Urothelium cell line (cell line): ENCODE measurements at places on chromosomes 12 and 14.
A peak's percentile ranks its signal among the peaks of the same experiment; 100 is the strongest.

DNA sequence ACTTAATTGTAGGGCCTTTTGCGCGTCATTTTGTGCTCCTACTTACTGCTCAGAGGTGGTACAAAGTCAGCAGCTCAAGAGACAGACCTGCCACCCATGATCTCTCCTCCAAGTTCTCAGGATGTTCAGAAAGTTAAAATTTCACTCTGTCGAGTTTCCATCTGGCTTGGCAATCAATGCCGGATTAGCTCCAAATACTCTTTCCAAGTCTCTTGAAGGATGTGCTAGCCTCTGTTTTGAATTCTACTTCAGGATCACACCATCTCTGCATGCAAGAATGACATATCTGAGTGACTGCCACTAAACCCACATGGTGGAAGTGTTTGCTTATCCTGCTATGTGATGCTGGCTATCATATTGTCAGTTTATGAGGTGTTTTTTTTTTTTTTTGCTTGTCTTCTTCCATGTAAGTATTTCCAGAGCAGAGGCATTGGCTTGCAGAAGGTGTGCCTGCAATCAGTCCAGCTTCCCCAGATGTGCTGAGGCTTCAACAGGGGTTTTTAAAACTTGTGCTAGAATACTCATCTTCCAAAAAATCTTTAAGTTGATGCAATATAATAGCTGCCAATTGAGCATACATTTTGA is 125.6 kb downstream of the RGS6 start:
- no peak for DNase-seq

DNA sequence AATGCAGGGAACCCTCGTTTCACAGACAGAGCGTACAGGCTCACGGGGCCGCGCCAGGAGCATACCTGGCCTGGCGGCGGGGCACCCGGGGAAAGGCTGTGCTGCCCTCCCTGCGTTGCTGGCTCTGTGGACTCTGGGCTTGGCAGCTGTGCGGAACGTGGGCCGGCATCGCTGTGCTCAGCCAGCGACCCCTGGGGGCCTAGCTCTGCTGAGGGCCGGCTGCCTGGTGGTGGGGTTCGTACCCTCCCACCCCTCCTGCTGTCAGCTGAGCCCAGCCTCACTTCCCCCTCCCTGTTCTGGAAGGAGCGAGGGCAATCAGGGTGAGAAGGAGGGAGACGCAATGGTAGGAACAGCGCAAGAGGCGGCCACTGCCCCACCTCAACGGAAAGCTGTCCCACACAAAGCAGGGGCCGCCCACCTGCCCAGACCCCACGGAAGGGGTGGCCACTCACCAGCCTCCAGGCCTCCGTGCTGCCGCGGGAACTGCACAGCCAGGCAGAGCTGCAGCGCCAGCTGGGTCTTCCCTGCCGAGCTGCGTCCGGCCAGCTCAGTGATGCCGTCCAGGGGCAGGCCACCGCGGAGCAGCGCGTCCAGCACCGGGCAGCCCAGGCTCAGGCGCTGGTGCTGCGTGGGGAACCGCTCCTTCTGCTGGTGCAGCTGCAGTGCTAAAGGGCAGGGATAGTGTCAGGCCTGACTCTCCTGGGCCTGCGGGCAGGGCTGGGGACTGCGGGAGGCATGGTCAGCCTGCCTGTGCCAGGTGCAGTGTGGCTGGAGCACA is 8.5 kb downstream of the XRCC3 start:
- DNase-seq = no peak

DNA sequence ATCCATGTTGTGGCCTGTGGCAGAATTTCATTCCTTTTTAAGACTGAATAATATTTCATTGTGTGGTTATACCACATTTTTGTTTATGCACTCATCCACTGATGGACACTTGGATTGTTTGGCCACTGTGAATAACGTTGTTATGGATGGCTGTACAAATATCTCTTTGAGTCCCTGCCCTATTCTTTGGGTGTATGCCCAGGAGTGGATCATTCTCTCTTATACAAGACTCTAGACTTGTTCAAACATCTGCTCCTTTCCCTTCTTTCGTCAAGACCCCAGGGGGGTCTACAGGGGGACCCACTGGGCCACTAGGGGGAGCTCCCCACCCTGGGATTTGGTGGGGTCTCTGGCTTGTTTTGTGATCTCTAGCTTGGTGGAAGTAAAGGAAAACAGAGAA is 77.4 kb downstream of the FBXL14 start:
- no peak for DNase-seq

- no peak for DNase-seq
Observed at GRCh38 chr14:69619012-69619411, 7.6 kb downstream of the SUSD6 start.

DNA sequence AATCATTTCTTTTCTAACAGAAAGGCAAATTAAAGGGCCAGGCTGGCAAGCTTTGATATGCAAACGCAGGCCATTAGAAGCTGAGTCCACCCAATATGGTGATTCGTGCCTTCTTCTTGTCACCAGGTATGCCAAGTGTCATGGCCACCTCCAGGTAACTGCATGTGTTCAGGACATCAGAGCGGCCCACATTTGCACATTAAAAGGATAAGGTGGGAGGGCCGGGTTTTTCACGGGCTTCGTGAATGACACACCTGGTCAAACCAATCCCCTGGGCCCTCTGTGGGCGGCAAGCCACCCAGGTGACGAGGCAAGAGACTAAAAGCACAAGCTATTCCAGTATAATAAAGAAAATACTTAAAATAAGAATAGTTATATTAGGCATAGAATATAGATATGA is 75.9 kb upstream of the TSPAN11 start:
- DNase-seq = no peak

DNA sequence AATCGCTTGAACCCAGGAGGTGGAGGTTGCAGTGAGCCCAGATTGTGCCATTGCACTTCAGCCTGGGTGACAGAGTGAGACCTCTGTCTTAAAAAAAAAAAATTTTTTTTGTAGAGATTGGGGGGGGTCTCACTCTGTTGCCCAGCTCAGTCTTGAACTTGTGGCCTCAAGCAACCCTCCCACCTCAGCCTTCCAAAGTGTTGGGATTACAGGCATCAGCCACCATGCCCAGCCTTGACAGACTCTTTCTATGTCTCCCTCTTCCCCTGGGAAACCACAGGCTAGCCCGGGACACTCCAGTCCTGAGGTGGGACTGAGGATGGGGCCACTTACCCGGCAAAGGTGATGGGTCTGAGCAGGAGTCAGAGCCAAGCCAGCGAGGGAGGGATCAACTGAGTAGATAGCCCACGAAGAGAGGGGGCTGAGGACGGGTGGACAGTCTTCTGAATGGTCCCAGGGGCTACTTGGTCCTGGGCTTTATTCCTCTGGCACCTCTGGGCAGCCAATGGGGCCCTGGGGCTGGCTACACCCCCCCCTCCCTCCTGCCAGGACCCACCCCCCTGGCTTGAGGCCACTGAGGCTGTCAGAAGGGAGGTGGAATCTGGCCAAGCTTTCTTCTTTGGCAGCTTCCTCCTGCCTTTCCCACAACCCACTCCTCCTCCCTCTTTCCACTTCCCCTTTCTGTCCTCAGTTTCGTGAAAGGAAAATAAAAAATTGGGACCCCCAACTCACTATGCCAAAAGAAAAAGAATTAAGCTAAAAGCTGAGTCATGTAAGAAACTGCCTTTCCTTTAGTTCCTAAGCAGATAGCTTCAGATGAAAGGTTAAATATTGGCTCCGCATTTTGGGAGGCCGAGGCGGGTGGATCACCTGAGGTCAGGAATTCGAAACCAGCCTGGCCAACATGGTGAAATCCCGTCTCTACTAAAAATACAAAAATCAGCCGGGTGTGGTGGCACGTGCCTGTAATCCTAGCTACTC is at the start of gene SDS:
Gene SDS (minus strand): TSS at position 453 of the 981 bp plus-strand sequence. CDS start 4,179 bp downstream, outside the sequence.
- peak; percentile 72 for DNase-seq

- no peak for DNase-seq
Observed at GRCh38 chr12:3196488-3196887, 119.3 kb downstream of the TSPAN9 start.

- DNase-seq = peak; percentile 33
Observed at GRCh38 chr12:57610554-57611107, 604 bp upstream of the ARHGEF25 start.

- DNase-seq = peak; percentile 27
Observed at GRCh38 chr14:98138666-98139065, 1133.3 kb downstream of the BCL11B start.

GRCh38 chr14:21997300-21997699 is 323.7 kb upstream of the OR4E1 start:
- peak; percentile 37 for DNase-seq

DNA sequence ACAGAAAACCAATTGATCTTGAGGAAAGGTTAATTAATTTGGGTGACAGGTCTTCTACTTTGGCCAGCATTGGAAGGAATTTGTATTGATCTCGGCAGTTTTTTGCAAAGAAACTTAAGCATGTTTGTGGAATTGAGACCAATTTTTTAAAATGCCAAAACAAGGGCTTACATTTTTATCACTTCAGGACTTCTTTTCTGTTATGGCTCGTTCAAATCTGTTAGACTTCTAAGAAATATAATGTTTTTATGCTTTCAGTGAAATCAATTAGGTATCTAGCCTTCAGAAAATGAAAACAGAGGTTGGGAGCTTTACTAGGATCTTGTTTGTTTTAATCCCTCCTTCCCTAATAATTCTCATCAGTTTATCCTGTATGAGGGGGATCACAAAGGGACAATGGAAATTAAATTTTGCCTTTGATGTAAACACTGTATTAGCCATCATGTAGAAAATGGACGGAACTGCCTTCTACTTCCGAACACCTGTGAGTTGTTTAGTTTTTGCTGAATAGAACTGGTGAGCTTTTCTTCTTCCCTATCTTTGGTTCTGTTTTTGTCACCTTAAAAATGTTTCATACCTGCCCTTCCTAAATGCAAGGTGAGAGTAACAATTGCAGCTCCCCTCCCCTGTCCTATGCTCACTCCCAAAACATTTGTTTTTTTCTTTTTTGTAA is 7.8 kb downstream of the FOXA1 start:
- no peak for DNase-seq

GRCh38 chr14:41418851-41419250 is 187.8 kb upstream of the LRFN5 start:
- no peak for DNase-seq

DNA sequence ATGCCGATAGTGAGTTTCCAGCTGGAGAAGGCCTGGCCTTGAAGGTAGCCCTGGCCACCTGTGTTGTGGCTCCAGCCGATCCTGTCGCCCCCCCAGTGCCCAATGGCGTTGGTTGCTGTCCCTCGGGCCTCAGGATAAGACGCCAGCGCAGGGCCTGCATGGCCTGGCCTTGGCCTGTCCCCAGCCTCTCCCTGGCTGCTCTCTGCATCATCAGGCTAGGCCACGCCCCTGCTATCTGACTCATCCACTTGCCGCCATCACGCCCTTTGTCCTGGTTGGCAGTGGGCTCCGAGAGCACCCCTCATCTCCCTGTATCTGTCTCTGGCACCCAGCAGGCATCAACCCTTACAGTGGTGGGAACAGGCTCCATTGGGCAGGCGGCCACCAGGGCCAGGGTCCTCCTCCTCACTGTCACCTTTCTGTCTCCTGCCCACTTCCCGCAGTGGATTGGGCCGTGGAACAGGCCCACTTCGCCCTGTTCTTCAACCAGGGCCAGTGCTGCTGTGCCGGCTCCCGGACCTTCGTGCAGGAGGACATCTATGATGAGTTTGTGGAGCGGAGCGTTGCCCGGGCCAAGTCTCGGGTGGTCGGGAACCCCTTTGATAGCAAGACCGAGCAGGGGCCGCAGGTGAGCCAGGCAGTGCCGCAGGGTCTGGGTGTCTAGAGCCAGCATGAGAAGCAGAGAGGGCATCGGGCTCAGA is 25.6 kb downstream of the ALDH2 start:
- no peak for DNase-seq

GRCh38 chr12:58009405-58010195 is 68.2 kb downstream of the ATP23 start:
- DNase-seq = no peak

DNA sequence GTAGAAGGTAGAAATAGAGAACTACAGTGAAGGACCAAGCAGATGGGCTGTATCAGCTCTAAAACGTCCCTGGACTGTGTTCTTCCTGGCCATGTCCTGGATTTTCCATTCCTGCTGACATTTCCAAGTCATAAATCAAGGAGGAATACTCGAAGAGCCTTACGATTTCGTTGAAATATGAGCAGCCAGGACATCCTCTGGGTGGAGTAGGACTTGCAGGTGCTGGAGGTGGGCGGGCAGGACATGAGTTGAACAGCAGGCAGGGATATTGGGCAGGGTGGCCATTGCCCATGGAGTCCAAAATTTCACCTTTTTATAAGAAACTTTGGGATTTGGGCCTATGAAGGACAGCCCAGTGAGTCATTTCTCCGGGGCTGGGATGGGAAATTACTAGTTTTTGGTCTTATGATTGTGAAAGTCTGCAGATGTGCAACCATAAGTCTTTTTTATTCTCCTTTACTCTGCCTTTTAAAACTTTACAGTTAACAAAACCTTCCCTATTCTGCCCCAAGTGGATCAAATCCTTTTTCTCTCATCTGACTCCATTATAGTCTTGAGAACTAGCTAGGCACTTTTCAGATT is 88.8 kb downstream of the TMX1 start:
- DNase-seq = peak; percentile 33

DNA sequence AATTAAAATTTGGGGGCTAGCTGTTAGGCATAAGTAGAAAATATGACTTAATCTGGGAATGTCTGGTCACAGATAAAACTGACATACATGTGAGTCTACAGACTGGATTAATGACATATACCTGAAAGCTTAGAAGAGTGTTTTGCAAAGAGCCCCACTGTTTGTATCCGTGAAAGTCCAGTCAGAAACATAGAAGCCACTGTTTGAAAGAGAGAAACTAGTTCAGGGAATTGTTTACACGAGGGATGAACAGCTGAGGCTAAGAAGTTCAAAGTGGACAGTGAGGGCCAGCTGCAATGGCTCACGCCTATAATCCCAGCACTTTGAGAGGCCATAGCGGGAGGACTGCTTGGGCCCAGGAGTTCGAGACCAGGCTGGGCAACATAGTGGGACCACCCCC is 36.2 kb upstream of the SGPP1 start:
- no peak for DNase-seq

DNA sequence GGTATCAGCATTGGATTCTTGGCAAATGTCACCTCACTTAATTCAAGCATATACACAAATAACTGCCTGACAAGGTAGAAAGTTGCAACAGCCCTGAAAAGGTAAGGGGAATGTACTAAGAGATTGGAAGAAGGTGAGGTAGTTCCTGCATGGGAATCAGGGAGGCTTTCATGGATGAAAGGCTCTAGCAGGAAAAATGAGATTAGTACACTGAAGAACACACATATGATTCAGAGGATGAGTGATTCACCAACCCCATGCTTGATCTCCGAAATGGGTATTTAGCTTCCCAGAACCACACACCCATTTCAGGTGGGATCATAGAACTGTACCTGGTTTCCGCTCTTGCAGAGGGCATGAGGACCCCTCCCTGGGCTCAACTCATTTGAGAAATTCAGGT is 65.8 kb downstream of the PAH start:
- no peak for DNase-seq

- peak; percentile 72 for DNase-seq
Observed at GRCh38 chr12:56257491-56258067, 605 bp downstream of the ANKRD52 start.

DNA sequence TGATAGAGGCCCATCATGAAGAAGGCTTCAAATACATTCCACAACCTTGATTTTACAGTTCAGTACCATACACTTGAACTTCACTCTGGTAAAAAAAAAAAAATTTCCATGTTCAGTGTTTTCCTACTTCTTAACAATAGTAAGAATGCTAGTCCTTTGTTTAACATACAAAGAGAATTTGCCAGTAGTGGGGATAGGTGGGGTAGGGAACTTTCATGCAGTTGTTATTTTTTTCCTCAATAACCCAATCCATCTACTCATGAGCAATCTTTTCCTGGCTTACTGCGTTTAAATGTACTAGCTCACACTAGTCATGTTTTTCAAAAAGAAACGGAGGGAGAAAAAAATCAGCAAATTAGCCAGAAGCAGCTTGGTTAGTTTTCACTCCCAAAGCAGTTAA is 206.1 kb downstream of the PRKD1 start:
- no peak for DNase-seq
